Mucosa of descending colon (tissue), 3 donors: ENCODE measurements at places on chromosomes 6 and 20.
A peak's percentile ranks its signal among the peaks of the same experiment; 100 is the strongest.

DNA sequence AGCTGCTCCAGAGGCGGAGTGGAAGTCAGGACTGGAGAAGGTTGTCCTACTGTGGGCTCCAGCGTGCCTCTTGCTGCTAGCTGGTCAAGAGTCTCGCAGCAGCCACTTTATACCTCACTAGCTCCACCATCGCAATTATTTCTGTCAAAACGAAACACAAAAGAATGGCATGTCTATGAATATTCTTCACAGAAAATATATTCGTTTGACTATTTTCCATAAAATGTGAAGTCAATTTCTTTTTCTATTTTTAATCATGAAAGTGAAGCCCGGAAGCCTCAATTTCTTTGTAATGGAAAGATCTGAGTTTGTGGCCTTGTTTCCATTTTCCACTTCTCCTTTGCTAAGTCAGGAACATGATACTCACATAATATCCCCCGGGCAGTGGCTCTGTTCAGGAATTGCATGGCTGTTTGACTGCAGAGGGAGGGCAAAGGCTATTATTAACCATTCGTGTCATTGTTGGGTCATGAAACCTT is 51.7 kb downstream of the DTD1 start:
- no peak for DNase-seq

DNA sequence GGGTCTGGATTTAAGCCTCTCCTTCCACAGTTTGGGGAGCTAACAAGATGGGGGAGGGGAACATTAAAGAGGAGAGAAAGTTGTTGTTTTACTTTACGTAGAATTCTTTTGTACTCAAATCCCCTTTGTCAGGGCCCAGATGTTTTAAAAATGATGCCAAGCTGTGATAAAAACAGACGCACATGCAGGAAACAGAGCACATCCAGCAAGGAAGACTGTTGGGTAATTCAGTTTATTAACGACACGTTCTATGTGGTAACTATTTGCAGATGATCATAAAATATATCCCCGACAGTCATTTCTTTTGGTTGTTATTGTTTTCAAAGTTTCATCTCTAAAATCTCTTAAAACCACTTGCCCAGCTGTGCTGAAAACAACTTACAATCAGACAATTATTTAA is 307.0 kb upstream of the PRDM1 start:
- no peak for DNase-seq

GRCh38 chr6:157235600-157236039 is 87.7 kb downstream of the TMEM242 start:
- DNase-seq = peak; percentile 70

DNA sequence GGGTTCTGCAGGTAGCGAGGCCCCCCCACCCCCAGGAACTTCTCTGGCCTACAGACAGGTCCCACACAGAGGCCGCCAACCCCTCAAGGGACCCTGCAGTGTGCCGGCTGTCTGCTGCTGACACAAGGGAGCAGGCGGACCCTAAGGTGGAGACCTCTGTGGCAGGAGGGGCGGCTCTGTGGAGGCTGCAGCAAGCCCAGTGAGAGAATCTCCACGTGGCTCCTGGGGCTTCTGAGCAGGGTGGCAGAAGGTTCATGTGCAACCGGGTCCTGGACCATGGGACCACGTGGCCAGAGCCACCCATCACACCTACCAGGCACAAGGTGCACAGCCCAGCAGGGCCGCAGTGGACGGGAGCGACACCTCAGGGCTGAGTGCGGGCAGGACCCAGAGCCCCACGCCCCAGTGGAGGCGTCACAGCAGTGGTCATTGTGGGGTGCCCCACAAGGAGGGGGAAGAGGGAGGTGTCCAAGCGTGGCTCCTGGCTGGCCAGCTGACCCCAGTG is 4.3 kb downstream of the ARFRP1 start:
- peak; percentile 55 for DNase-seq

DNA sequence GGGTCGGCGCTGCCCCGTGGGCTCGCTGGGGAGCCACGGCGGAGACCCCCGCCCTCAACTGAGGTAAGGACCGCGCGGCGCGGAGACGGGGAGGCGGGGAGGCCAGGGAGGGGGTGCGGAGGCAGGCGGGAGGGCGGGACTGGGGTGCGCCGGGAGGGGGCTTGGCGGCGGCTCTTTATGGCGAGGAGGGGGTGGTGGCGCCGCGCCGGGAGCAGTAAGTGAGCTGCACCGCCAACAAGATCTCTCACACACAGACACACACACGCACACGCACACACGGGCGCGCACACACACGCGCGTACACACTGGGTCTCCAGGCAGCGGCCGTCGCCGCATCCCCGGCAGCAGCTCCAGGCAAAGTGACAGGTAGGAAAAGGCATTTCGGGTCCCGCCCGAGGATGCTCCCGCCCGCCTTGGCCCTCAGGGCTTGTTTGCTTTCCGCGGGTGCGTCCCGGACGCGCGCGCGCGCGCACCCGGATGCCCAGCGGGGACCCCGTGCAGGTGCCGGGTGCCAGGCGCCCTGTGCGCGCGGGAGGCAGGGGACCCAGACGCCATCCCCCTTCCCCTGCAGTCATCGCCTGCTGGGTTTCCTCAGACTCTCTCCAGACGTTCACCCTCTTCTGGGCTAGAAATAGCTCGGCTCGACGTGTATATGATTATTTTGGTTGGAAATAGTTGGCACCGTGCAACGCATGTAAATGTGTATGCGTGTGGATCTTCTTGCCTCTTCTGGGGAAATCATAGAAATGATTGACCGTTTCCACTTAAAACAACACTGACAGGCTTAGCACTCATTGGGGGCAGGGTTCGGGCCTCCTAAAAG is at the start of gene PLCB4:
Gene PLCB4 (plus strand): TSS at position 247 of the 823 bp plus-strand sequence. CDS start 238,728 bp downstream, outside the sequence.
- peak; percentile 78 for DNase-seq

GRCh38 chr6:130158056-130158455 is 64.7 kb downstream of the SAMD3 start:
- no peak for DNase-seq

- peak; percentile 62 for DNase-seq
These were observed 3.1 kb downstream of the MMP9 start for GRCh38 chr20:46011631-46012482.

DNA sequence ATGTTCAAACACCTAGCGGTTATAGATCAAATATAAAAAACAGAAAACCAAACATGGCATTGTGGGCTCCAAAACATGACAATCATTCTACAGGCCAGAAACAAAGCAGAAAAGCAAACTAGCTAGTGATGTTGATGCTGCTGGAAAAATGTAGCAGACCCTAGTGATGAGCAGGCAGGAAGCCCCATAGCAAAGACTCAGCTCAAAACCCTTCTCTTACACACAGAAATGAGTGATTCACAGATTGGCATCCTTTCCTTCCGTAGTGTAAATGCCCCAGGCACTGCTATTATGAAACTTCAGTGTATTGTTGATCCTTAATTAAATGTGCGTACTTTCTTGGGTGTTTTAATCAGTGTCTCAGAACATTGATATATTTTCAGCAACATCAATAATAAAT is 425.1 kb downstream of the UTRN start:
- DNase-seq = no peak

GRCh38 chr6:150959166-150959565 is 93.7 kb downstream of the MTHFD1L start:
- no peak for DNase-seq

- no peak for DNase-seq
These were observed 25.8 kb downstream of the ESF1 start for GRCh38 chr20:13758884-13759283.

DNA sequence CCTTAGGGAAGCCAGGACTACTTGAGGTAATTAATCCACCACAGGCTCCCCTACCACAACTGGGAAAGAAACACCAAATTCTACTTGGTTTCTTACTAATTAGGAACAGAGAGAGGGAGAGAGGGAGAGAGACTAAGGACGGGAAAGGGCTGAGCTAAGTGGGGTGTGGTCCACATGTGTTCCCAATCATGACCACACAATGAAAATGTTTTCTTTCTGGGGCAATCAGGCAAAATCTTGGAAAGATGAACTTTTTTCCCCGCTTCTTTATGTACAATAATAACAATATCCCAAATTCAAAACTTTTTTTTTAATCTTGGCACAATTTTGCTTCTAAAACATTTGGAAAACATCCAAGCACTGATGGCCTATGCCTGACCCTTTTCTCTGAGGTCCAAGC is 734.4 kb downstream of the MAFB start:
- no peak for DNase-seq

GRCh38 chr6:44090465-44090864 is 36.8 kb downstream of the MRPL14 start:
- DNase-seq = no peak

- DNase-seq = no peak
These were observed 29.5 kb upstream of the IFNGR1 start for GRCh38 chr6:137248702-137249101.

GRCh38 chr6:25558155-25558817 is 93.7 kb upstream of the SCGN start:
- DNase-seq = no peak

DNA sequence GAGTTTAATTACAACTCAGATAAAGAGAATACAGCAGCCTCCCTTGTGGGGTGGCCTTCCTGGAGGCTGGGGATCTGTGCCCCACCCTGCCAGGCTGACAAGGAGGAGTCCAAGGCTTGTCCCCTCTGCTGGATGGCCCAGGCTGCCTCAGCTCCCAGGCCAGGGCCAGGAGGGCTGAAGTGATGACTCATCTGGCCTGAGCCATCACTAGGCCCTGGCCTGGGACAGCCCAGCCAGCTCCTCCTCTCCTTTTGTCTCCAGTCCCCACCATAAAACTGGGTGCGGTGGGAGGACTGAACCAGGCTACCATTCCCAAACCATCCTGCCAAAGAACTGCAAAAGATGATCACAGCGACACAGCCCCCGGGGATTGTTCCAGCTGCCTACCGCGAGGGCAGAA is 15.0 kb downstream of the GRM4 start:
- DNase-seq = no peak

DNA sequence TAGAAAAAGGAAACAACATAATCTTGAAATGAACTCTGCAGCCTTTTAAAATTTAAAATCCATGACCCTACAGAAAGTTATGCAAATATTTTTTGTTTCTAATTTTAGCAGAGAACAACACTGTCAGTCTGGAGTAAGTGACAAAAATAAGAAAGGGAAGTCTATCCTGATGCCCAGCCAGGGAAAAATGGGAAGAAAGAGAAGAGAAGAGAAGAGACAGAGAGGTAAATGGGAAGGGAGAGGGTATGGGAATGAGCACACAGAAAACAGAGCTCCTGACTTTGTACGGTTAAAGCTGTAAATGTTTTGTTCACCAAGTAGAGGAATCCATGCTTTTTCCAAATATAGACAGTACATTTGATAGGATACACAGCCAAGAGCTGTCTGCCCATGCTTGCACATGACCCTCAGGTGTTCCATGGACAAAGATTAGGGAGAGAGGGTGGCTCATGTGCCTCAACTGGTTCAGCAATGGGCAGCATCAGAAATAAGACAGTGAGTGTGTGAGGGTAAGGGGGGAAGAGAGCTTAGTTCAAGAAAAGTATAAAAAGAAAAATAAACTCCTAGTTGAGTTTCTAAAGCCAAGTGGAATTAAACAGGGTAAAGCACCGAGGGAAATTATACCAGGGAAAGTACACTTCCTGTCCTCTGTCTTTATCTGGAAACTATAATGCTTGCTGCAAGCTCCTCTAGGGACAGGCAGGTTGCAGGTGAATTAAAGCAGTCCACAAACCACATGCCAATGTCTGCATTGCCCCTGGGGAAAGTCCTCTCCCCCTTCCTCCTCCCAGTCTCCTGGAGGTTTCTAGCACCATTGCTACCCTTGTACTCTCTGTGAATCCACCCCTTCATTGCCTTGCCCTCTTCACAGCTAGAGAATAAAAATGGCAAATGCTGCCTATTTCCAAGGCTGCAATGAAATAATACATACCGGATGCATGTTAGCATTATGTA is 30.0 kb downstream of the MAP3K5 start:
- DNase-seq = no peak

GRCh38 chr6:34020807-34021553 is 124.9 kb downstream of the GRM4 start:
- DNase-seq = no peak

DNA sequence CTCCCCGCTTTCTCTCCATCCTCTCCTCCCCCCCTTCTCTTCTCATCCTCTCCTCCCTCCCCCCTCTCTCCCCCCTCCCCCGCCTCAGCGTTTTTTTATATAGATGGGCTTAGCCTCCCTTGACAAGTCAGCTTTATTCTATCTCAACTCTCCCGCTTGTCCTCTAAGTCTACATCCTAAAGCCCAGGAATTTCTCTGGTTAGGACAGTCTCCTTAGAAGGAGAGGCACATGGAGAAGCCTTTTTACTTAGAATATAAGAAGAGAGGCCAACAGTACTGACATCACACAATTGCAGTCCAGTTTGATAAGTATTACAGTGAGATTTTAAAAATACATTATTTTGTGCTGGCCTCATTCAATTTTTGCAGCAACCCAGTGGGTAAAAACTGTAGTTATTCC is 83.5 kb downstream of the LYRM2 start:
- no peak for DNase-seq

DNA sequence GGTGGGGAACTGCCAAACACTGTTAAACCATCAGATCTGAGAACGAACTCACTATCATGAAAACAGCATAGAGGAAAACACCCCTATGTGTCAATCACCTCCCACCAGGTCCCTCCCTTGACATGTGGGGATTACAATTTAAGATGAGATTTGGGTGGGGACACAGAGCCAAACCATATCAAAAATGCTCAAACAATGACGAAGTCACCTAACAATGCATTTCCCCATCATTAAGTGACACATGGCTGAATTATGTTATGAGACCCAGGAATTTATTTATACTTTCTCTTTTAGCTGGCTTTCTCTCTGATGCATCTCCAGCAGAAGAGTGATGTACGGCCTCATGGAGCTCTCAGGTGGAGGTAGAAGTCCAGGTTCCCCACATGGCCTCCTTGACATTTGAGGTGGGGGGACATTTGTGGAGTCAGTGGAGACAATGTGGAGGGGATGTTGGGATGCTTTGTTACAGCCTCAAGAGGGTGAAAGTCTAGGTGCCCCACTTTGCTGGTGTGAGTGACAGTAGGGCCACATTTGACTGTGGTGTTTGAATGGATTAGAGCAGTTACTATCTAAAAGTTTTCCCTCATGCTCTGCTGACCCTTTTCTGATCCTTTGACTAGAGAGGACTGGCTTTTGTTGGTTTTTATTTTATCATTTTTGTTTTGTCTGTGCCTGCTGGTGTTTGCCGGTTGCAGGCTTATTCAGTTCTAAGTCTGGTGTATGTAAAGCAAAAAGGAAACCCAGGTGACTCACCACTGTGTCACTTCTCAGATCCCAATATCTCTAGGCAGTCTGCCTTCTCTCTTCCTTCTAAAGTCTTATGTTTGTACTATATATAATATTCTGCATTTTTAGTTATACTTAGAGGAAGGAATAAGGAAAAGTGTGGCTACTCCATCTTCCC is 18.5 kb upstream of the DCBLD1 start:
- no peak for DNase-seq
